CD4-positive, alpha-beta memory T cell (primary cell): ENCODE measurements at places on chromosomes 3 and 15.

DNA sequence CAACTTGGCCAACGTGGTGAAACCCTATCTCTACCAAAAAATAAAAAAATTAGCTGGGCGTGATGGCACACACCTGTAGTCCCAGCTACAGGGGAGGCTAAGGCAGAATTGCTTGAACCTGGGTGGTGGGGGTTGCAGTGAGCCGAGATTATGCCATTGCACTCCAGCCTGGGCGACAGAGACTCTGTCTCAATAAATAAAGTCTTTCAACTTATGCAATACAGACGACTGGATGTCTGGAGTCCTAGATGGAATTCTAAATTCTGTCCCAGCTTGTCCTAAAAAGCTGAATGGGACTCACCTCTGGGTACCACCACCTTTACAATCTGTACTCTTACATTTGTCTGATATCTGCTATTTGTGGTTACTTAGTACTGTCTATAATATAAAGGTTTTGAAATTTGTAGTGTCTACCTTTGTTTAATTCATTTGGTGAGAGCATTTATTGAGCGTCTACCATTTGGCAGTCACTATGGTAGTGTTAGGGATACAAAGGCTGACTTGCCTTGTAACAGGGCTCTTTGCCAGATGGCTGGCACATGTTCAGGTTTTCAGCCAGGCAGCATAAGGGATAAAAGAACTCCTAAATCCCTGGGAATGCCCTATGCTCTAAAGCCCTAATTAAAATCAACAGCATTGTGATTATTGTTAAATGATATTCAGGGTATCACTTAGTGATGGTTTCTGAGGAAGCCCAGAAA is 7.2 kb upstream of the ZNF609 start:
- H3K4me3 ChIP-seq = no peak overlapping the region
- H3K36me3 ChIP-seq = no peaks in the 10 kb centered on the region
- no peak overlapping the region for H3K27ac ChIP-seq
- H3K4me1 ChIP-seq = peaks cover 7% of the 10 kb centered on the region
- H3K27me3 ChIP-seq = no peaks in the 10 kb centered on the region
- DNase-seq = no peak

GRCh38 chr3:188780193-188781147 is 391.3 kb upstream of the TPRG1 start:
- no peaks in the 10 kb centered on the region for H3K27me3 ChIP-seq
- no peak overlapping the region for H3K4me3 ChIP-seq
- no peak overlapping the region for H3K27ac ChIP-seq
- no peaks in the 10 kb centered on the region for H3K36me3 ChIP-seq

- H3K4me1 ChIP-seq = peaks cover 47% of the 10 kb centered on the region
- peaks cover 70% of the 10 kb centered on the region for H3K27me3 ChIP-seq
- no peak for DNase-seq
- H3K4me3 ChIP-seq = no peak overlapping the region
These were observed 3.9 kb downstream of the FOXL2 start for GRCh38 chr3:138942861-138943623.

DNA sequence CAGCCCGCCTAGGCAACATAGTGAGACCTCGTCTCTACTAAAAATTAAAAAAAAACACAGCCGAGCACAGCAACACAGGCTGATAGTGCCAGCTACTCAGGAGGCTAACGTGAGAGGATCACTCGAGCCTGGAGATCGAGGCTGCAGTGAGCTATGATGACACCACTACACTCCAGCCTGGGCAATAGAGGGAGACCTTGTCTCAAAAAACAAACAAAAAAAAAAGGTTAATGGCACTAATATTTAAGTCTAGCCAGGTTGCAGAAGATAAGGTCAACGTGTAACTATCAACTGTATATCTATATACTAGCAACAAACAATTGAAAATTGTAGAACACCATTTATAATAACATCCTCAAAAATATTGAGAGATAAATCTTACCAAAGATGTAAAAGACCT is 75.1 kb downstream of the MYO9A start:
- no peaks in the 10 kb centered on the region for H3K36me3 ChIP-seq
- no peaks in the 10 kb centered on the region for H3K27me3 ChIP-seq
- H3K4me3 ChIP-seq = no peak overlapping the region
- no peaks in the 10 kb centered on the region for H3K4me1 ChIP-seq
- H3K27ac ChIP-seq = no peak overlapping the region

DNA sequence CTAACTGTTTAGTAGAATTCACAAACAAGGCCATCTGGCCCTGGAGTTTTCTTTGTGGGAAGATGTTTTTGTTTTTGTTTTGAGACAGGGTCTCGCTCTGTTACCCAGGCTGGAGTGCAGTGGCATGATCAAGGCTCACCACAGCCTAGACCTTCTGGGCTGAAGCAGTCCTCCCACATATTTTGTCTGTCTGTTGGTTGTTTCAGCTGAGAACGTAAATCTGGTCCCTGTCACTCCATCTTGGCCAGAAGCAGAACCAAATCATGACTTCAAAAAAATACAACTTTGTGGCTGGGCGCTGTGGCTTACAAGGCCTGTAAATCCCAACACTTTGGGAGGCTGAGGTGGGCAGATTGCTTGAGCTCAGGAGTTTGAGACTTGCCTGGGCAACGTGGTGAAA is 27.1 kb downstream of the MRAS start:
- H3K4me3 ChIP-seq = no peak overlapping the region
- H3K27me3 ChIP-seq = no peaks in the 10 kb centered on the region
- H3K4me1 ChIP-seq = no peaks in the 10 kb centered on the region
- no peaks in the 10 kb centered on the region for H3K36me3 ChIP-seq
- no peak overlapping the region for H3K27ac ChIP-seq

DNA sequence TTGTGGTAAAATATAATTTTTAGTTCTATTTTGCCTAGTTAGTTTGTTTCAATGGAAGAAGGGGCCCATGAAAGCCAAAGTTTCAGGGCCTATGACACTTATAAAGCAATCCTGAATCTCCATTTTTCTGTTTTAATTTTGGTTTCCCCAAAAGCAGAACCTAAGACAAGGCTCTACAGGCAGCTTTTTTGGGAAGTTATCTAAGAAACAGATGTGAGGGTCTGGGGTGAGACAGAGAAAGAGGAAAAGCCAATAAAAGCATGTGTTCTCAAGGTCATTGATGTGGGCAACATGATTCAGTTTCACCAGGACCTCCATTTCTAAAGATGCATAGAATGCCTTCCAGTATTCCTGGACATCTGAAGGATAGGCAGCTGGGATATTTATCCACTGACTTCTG is 598.5 kb downstream of the PDCD6IP start:
- no peak overlapping the region for H3K4me3 ChIP-seq
- no peaks in the 10 kb centered on the region for H3K36me3 ChIP-seq
- no peak overlapping the region for H3K27ac ChIP-seq
- no peak for DNase-seq
- H3K27me3 ChIP-seq = no peaks in the 10 kb centered on the region

GRCh38 chr3:40985195-40985594 is 214.1 kb upstream of the CTNNB1 start:
- H3K4me3 ChIP-seq = no peak overlapping the region
- H3K4me1 ChIP-seq = no peaks in the 10 kb centered on the region
- DNase-seq = no peak
- H3K36me3 ChIP-seq = no peaks in the 10 kb centered on the region

GRCh38 chr3:184164648-184165330 is 9.6 kb downstream of the DVL3 start:
- no peak overlapping the region for H3K4me3 ChIP-seq
- no peaks in the 10 kb centered on the region for H3K4me1 ChIP-seq
- H3K27ac ChIP-seq = no peak overlapping the region

DNA sequence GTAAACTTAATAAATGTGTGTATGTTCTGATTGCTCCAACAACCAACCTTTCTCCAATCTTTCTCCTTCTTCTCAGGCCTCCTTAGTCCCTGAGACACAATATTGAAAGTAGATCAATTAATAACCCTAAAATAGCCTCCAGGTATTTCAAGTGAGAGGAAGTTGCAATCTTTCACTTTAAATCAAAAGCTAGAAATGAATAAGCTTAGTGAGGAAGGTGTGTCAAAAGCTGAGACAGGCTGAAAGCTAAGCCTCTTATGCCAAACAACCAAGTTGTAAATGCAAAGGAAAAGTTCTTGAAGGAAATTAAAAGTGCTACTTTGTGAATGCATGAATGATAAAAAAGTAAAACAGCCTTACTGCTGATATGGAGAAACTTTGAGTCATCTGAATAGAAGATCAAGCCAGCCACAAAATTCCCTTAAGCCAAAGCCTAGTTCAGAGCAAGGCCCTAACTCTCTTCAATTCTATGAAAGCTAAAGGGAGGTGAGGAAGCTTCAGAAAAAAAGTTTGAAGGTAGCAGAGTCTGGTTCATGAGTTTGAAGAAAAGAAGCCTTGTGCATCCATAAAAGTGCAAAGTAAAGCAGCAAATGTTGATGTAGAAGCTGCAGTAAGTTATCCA is 38.6 kb downstream of the CCDC80 start:
- no peaks in the 10 kb centered on the region for H3K4me1 ChIP-seq
- no peaks in the 10 kb centered on the region for H3K27me3 ChIP-seq
- no peak for DNase-seq
- H3K27ac ChIP-seq = no peak overlapping the region
- no peak overlapping the region for H3K4me3 ChIP-seq
